Umbilical cord (tissue), 2 donors: ENCODE measurements at places on chromosomes 7 and 10.

- DNase-seq = peak; percentile 23
Observed at GRCh38 chr7:47227762-47228177, 354.1 kb downstream of the TNS3 start.

GRCh38 chr10:104479906-104480593 lies 126.4 kb downstream of the CFAP58 start:
- no peak for DNase-seq

DNA sequence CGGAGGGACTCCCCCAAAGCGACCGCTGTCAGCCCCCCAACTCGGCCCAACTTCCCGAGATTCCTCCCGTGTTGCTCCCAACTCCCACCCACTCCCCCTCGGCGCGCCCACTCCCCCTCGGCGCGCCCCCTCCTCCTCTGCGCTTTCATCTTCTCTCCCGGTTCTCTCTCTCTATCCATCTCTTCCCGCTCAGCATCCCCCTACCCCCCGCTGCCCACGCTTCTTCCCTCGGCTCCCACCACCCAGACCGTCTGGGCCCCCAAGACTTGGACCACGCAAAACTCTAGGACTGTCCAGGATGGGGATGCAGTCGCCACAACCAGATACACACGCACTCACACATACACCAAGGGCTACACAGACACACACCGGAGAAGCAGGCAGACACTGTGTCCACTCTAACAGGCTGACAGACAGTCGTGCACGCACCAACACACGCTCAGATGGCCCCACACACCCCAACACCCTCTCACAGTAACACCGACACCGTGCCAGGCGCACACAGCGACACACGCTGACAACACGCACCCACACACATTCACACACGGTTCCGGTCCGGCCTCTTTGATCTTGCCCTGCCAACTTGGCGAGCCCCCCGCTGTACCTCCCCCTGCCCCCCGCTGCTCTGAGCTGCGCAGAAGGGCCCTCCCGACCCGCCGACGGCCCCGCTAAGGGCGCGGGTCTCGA lies 1.1 kb downstream of the GRID1 start:
- peak; percentile 37 for DNase-seq

GRCh38 chr10:58555930-58556311 lies 43.2 kb downstream of the BICC1 start:
- no peak for DNase-seq

- no peak for DNase-seq
Observed at GRCh38 chr7:100720671-100721504, 620 bp downstream of the EPO start.

- DNase-seq = no peak
Observed at GRCh38 chr10:18306031-18306430, 165.8 kb downstream of the CACNB2 start.

DNA sequence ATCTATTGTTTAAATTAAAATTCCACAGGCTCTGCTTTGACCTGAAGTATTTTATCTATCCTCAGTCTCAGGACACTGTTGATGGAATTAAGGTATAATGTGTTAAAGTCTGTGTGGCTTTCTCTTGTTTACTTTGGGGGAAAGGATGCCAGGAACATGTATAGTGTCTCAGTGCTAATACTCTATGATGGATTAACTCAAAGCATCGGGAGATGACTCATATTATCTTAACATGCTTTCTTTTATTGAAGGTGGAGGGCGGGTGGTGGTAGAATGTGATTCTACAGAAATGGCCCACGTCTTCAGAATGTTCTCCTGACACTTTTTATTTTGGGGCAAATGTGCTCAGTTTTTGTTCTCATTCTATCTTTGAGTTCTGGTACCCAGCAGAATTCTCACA lies 189.0 kb downstream of the ANKRD30A start:
- DNase-seq = no peak

DNA sequence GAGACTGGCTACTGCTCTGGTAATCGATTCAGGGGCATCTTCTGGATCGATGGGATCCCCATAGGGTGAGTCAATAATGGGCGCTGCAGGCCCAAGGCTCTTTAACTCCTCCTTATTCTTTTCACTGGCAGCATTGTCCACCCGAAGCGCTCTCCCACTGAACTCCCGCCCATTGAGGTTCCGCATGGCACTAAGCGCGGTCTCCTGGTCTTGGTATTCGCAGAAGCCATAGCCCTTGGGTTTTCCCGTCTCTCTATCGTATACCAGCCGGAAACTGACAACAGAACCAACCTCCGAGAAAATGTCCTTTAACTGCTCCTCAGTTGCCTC lies 285 bp downstream of the CSTF2T start:
- no peak for DNase-seq

GRCh38 chr10:62099299-62099698 lies 169.3 kb downstream of the RTKN2 start:
- DNase-seq = no peak
